HFF-Myc (cell line): ENCODE measurements at places on chromosomes 1 and 21.

GRCh38 chr1:245052258-245052657 lies 102.5 kb upstream of the KIF26B start:
- no peak for DNase-seq

GRCh38 chr1:10771789-10772188 lies 24.7 kb downstream of the CASZ1 start:
- no peak for DNase-seq

DNA sequence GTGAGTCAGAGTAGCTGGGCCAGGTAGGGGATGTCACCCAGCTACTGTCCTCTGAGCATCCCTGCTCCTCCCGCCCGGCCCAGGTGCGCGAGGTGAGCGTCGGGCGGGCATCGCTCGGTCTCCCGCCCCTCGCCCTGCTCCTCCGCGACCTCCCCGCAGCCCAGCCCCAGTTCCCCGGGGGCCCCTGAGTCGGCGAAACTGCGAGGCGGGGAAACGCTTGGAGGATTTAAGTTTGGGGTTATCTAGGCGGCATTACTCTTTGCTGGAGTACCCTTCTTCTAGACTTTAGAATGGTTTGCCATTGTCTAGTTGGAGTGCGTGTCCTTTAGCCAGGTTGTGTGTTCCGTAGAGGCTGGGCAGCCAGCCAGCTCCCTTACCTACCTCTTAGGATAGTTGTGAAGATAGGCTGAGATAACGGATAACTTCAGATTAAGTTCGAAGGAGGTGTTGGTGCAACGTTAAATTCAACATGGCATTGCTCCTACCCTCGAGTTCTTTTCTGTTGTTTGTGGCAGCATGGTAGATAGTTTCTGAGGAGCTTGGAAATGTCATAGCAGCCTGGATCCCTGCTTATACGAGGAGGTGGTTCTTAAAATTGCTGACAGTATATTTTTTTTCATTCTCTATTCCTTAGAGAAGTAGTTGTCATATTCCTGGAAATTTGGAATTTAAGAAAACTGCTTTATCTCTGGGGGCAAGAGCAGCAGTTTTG lies 697 bp downstream of the AGO3 start:
- no peak for DNase-seq

DNA sequence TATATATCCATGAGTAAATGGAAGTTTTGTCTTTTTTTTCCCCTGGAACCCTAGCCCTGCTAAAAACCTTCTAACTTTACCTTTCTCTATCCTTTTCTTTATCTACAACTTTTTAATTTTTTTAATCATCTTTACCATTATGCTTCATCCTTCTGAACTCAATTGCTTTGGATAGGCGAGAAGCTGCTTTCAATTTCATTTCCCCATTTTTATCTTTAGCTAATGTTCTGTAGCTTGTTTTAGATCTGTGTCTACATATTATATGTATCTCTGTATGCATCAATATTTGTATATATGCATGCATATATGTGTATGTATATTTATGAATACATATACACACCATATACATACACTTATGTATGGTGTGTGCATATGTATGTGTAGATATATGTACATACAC lies 57.4 kb downstream of the PTPRC start:
- DNase-seq: no peak
